ENCODE measurements at places on chromosomes 4 and X.

- no peak for DNase-seq
Observed at GRCh38 chr4:173128199-173128890, 40.3 kb upstream of the GALNT7 start.

- no peak for DNase-seq
Observed at GRCh38 chrX:151816934-151817333, 82.4 kb downstream of the CNGA2 start.

GRCh38 chr4:25970226-25970675, 56.2 kb downstream of the SMIM20 start:
- DNase-seq: peak; percentile 24

DNA sequence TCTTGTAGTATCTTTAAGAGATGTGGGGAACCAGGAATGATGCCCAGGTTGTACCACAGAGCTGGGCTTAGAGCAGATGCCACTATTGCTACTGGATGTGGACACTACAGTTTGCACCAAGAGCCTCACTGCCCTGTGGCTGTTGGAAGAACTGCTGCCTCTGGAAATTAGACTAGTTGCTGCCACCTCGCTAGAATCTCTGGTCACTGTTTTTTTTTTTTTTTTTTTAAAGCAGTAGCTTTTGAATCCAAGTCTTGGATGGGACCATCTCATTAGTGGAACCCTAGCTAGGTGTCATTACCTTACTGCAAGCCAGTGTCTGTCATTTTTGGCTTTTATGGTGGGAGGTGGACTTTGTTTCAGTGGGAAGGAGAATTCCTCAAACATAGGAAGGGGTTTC, 105.5 kb downstream of the ARHGAP10 start:
- DNase-seq: no peak

GRCh38 chrX:17024886-17025285, 78.4 kb downstream of the REPS2 start:
- DNase-seq: peak; percentile 58

DNA sequence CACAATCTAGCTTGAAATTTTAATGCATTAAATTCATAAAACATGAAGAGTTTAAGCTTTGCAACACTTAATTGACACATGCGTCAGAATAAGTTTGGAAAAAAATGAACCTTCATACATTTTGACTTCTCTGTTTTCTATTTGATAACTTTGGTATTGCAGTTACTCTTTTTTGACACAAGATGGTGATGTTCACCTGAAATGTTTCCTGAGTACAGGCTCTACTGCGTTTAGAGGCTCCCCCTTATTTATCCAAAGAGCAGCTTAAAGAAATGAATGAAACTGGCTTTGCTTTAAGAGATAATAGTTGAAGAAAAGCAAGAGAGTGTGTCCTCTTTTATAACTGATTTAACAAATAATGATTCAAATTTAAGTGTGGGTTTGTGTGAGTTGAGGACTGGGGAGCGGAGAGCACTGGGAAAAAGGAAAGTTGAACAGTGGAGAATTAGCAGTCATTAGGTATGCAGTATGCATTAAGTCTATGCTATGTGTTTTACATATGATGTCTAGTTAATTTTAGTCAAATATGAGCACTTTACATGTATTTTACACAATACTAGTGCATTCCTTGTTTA, 180.6 kb upstream of the NUDT6 start:
- DNase-seq: no peak

DNA sequence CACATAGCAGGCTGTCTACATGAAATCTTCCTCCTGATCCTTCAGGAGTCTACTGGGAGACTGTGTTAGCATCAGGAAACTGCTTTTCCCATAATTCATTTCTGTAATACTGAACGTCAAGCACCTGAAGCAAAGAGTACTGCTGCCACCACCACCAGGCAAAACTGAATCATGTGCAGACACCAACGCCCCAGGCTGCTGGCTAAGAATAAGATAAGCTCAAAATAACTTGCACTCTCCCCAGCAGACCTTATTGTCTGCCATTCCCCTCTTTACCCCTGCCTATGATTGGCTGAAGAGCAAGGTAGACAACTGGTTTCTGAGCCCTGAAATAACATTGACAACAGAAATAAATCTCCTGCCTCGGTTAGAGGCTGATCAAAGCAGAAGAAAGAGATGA, 70.1 kb downstream of the LHFPL1 start:
- no peak for DNase-seq

DNA sequence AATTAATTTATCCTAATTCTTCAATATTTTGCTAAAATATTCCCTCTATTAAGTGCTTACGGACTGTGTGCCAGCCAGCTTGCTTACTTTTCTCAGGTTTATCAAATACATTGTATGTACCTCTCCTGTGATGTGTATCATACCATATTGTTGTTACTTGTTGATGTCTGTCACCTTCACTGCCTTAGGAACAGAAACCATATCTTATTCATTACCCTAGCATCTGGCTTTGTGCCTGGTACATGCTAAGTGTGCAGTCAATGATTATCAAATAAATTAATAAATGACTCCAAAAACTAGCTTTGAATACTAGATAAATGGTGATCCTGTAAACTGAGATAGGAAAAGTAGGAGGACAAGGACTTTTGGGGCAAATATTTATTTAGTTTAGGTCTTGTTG, 6.9 kb downstream of the CLCN3 start:
- no peak for DNase-seq

DNA sequence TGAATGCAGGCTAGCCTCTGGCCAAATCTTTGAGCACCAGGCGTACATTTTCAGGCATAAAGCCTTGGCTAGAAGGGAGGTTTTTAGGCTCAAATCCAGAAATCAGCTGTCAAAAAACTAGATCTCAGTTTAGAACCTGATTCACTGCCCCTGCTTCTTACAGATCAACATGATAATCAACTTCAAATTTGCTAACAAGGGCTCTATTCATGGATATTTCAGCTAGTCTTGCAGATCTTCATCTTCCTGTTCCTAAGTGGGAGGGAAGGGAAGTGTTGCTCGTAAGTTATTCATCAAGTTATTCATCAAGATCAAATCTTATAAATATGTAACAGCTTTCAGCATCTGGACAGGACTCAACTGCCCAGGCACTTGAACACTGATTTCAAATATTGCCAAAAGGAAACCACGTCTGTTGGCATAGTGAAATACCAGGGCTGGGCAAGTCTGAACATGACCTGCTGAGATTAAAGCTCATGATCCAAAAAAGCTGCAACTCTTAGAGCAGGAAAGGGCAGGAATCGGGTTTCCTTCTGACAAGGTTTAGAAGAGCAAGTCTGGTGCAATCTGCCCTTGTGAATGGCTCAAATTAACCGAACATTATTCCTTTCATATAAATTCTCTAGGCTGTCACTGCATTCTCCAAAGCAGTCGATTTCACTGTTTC, 200.3 kb downstream of the PDGFC start:
- DNase-seq: no peak

- no peak for DNase-seq
Observed at GRCh38 chr4:107299646-107300045, 263.5 kb upstream of the DKK2 start.

DNA sequence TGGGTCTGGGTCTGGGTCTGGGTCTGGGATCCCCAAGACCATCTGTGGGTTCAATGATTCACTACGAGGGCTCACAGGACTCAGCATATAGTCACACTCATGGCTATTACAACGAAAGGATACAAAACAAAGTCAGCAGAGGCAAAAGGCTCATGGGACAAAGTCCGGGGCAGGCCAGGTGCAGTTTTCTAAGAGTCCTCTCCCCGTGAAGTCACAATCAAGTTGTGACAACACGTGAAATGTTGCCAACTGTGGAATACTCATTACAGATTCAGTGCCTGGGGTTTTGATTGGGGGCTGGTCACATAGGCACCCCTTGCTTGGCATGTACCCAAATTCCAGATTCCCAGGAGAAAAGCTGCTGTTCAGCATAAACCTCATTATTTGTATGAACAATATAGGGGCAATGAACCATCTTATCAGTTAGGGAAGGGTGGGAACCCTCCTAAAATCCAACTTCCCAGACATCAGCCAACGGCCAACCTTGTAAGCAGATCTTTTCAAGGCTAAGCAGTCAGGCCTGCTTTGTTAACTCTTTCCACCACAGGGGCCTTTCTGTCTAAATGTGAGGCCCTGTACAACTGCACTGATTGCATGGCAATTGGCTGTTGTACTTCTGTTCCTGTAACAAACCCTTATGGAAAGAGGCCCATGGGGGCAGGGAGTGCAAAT, 58.2 kb upstream of the DIPK2B start:
- peak; percentile 54 for DNase-seq
